Foreskin keratinocyte (primary cell): ENCODE measurements at places on chromosomes 7 and 10. TPM values are rescaled to one million over a fixed set of nuclear protein-coding genes. Genes with fewer than 3 reads are reported as not detected.

Gene TMEM225B
- 0.25 TPM in 1 of 2 replicates, not detected in the other for total RNA-seq

Gene SCD
- total RNA-seq, result 1,312 and 1,467 TPM in 2 replicates

Gene CDHR1
- total RNA-seq, result 0.92 and 1.8 TPM in 2 replicates

Gene NUTM2B
- total RNA-seq, result 0.68 and 0.81 TPM in 2 replicates

Gene HMX2
- not detected in 2 replicates for total RNA-seq

Gene PTPRZ1
- total RNA-seq, result 29.9 and 32.3 TPM in 2 replicates

Gene GNGT1
- not detected in 2 replicates for total RNA-seq

Gene SFRP5
- total RNA-seq, result not detected in 2 replicates

Gene RHEB
- 80.0 and 83.3 TPM in 2 replicates for total RNA-seq

Gene UCN3
- total RNA-seq, result not detected in 2 replicates

Gene KLHDC10
- 17.8 and 19.9 TPM in 2 replicates for total RNA-seq

Gene AKR1D1
- total RNA-seq, result not detected in 2 replicates

Gene OR2A1
- not detected in 2 replicates for total RNA-seq

Gene ADAM22
- 0.07 and 0.21 TPM in 2 replicates for total RNA-seq

Gene H2BK1
- total RNA-seq, result not detected in 2 replicates

Gene NKX1-2
- 4.5 and 5.5 TPM in 2 replicates for total RNA-seq

Gene NOLC1
- total RNA-seq, result 111 and 128 TPM in 2 replicates

Gene PTPRE
- total RNA-seq, result 14.9 and 15.4 TPM in 2 replicates

Gene LLCFC1
- total RNA-seq, result not detected in 2 replicates

Gene PGAM1
- total RNA-seq, result 520 and 546 TPM in 2 replicates

Gene PIP
- total RNA-seq, result not detected in 2 replicates

Gene MALRD1
- 0.11 TPM in 1 of 2 replicates, not detected in the other for total RNA-seq

Gene C10orf143
- 0.65 and 1.1 TPM in 2 replicates for total RNA-seq

Gene NODAL
- total RNA-seq, result 0.14 TPM in 2 replicates

Gene IKZF5
- total RNA-seq, result 5.9 and 6.3 TPM in 2 replicates

Gene PIK3CG
- not detected in 2 replicates for total RNA-seq

Gene AGBL3
- total RNA-seq, result 0.63 and 1.3 TPM in 2 replicates

Gene CCL24
- not detected in 2 replicates for total RNA-seq

Gene CACUL1
- total RNA-seq, result 33.2 and 36.4 TPM in 2 replicates

Gene TWIST1
- 0.28 and 0.31 TPM in 2 replicates for total RNA-seq

Gene NME8
- total RNA-seq, result not detected in 2 replicates

Gene MGAM2
- total RNA-seq, result not detected in 2 replicates

Gene ATOH7
- 0.07 TPM in 1 of 2 replicates, not detected in the other for total RNA-seq

Gene CDNF
- total RNA-seq, result 0.34 and 0.63 TPM in 2 replicates

Gene EZH2
- 17.6 and 20.8 TPM in 2 replicates for total RNA-seq

Gene GIMAP5
- not detected in 2 replicates for total RNA-seq

Gene OR13A1
- total RNA-seq, result not detected in 2 replicates

Gene NCF1
- 0.07 and 0.32 TPM in 2 replicates for total RNA-seq

Gene ZNF425
- 1.7 and 3.0 TPM in 2 replicates for total RNA-seq

Gene SNX8
- 30.2 and 31.9 TPM in 2 replicates for total RNA-seq

Gene TPK1
- 1.1 and 1.3 TPM in 2 replicates for total RNA-seq

Gene MYH16
- total RNA-seq, result 1.3 and 2.6 TPM in 2 replicates

Gene GRM8
- total RNA-seq, result not detected in 2 replicates

Gene CYP3A4
- total RNA-seq, result not detected in 2 replicates

Gene SEMA3D
- total RNA-seq, result 8.3 and 10.6 TPM in 2 replicates

Gene C7orf33
- total RNA-seq, result not detected in 2 replicates

Gene GCK
- total RNA-seq, result 0.53 and 0.58 TPM in 2 replicates
